ENCODE measurements at places on chromosomes 1 and 21.

- no peak for DNase-seq
Observed at GRCh38 chr21:44849616-44850130, 23.8 kb downstream of the PTTG1IP start.

DNA sequence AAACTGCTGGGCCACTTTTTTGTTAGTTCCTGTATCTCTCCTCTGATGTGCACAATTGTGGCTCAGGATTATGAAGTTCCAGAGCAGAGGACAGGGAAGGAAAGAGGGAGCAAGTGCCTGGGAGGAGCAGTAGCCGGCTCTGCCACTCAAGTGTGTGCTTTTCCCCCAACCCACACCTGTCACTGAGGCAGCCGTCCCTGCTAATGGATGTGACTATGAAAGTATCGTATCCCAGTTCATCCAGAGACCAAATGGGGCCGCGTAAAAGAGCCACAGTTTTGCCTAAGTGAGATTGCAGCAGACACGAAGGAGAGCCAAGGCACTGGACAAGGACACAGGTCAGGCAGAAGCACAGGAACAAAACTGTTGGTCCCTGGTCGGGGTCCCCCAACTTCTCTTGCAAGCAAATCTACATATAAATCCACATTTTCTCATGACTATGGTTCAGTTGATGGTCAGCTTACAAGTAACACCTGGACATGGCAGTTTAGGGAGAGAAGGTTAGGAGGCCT is 204.7 kb downstream of the RHOU start:
- no peak for DNase-seq

DNA sequence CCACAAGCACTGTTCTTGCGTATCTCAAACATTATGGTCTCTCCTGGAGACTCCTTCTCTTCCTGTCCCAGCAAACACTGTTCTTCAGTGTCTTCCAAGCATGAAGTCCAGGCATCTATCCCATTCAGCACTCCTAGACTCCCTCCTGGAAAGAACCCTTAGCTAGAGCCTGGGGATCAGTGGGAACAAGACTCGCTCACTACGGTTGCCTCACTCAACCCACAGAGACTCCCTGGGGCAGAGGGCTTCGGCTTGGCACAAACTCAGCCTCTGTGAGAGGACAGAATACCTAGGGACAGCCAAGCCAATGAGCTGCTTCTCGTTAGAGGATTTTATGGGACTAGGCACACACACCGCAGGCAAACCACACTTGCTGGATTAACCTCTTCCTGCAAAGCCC is 86.5 kb upstream of the IPO9 start:
- no peak for DNase-seq

DNA sequence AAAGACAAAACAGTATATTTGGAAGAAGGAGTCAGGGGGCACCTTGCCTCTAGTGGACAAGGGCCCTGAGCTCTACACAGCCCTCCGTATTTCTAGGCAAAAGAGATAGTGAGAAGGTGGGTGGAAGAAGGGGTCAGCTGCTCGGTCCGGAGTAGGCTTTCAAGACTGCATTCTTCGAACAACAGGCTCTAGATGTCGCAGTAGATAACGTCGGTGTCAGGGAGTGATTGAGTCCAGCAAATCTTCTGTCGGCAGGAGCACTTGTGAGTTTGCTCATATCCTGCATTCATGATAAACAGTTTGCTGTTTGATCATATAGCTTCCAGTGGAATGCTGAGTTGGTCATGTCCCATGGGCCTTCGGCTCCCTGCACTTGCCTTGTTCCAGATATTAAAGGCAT is 36.8 kb downstream of the DIPK1A start:
- DNase-seq, result no peak

DNA sequence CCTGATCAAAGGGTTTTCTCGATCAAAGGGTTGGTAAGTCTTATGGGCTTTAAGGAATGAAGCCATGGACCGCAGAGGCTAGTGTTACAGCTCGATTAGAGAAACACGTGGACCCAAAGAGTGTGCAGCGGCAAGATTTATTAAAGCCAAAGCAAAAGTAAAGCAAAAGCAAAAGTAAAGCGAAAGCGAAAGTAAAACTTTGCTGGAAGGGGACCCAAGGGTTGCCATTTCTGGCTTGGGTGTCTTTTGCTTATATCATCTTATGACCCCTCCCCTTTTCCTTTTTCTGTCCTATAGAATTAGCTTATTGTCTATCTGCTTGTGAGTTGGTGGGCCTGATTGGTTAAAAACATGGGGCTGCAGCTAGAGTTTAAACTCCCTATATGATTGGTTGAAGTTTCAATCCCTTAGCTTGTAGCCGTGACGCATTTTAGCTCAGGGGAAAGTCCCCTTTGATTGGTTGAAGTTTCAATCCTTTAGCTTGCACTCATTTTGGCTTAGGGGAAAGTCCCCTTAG is 957.0 kb downstream of the AMY1C start:
- DNase-seq, result no peak

GRCh38 chr1:113275691-113276090 is 114.6 kb upstream of the MAGI3 start:
- DNase-seq, result no peak

GRCh38 chr1:156807627-156808026 is 9.0 kb downstream of the SH2D2A start:
- no peak for DNase-seq

DNA sequence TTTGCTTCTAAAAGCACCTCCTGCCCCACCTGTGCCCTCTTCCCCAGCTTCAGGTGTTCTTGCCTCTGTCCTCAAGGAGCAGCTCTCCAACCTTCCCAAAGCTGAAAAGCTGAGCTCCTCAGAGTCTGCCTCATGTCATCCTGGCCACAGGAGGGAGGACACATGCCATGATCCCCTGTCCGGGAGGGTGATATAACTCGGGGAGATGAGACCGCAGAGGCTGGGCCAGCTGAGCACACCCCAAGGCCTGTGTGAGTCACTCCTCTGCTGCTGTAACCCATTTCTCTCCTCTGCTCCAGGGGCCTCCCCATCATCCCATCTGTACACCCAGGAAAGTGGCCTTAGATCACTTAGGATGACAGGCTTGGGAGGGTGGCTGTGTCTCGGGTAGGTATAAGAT is 49.8 kb downstream of the EPHB2 start:
- no peak for DNase-seq

- no peak for DNase-seq
Observed at GRCh38 chr1:7552402-7552801, 218.7 kb upstream of the VAMP3 start.

DNA sequence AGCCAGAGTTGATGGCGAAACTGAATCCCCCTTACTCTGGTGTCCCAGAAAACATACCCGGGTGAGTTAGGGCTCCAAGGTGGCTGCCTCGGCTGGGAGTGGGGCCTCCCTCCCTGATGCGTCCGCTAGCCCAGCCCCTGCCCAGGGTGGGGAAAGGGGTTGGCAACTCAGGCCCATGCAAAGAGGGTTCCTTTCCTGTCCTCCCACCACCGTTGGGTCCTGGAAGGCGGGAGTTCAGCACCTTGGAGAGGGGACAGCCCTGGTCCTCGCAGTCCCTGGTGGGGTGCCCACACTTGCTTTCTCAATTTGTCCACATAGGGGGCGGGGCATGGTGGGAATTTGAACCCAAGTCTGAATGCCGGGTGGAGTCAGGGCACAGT is 6.1 kb downstream of the SRM start:
- no peak for DNase-seq

GRCh38 chr1:109253803-109254620 is 4.7 kb downstream of the CELSR2 start:
- DNase-seq, result no peak

DNA sequence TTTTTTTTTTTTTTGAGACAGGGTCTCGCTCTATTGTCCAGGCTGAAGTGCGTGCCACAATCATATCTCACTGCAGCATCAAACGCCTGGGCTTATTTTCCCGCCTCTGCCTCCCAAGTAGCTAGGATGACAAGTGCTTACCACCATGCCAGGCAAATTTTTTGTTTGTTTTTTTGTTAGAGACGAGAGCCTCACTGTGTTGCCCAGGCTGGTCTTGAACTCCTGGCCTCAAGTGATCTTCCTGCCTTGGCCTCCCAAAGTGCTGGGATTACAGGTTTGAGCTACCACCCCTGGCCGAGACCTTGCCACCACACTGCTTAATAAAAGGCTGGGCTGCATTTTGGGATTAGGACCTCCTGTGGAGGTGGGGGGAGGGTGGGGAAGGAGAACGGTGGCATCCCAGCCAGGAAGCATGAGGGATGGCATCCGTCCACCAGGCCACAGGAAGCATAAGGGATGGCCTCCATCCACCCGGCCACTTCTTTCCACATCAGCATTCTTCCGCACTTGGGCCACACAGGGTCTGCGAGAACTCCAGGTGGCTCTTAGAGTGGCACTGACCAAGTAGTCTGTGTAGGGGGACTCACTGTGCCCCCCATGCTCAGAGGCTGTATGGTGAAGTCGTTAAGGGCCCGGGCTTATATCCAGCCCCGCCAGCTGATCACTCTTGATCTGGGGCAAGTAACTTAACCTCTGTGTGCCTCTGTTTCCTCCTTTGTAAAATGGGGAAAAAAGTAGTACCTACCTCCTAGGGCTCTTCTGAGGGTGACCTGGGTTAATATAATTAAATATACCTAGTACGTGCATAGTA is 75.0 kb downstream of the GALNT2 start:
- DNase-seq, result no peak

- DNase-seq, result no peak
Observed at GRCh38 chr1:119987112-119987511, 82.3 kb downstream of the NOTCH2 start.

DNA sequence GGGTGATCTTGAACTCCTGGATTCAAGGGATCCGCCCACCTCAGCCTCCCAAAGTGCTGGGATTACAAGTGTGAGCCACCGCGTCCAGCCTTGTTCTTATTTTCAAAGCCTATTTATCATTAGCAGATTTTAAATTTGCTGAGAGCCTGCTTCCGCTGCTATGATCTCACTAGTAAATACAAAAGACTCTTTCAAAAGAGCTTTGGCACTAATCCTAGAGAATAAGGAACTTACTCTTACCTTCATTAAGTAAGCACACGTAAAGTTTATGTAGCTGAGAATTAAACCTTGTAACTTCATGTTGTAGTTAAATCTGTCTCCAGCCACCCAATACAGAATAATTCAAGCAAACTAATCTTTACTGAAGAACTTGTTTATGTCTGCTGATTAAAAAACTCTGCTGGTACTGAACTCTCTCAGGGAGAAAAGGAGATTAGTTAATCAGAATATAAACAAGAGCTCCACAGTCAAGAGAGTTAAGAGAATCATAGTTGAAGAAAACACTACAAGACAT is 72.3 kb downstream of the RUSC1 start:
- DNase-seq, result no peak

DNA sequence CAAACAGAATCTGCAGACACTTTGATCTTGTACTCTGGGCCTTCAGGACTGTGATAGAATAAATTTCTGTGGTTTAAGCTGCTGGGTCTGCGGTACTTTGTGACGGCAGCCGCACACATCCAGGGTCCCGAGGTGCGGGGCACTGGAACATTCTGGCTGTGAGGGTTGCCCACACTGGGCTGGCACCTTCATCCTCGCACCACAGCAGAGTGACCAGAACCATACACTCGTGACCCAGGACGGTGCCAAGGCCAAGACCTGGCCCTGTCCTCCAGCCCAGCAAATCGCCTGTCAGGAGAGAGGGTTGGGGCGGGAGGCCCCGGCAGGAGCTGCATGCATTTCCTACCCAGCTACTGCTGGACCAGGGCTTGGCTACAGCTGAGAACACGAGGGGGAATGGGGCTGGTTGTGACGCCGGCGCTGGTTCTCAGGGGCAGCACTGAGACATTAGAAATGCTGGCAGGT is 2.6 kb upstream of the FTCD start:
- DNase-seq, result no peak

- no peak for DNase-seq
Observed at GRCh38 chr1:64567426-64568170, 97.7 kb downstream of the CACHD1 start.

GRCh38 chr1:193700710-193701355 is 514.4 kb upstream of the B3GALT2 start:
- DNase-seq, result no peak

DNA sequence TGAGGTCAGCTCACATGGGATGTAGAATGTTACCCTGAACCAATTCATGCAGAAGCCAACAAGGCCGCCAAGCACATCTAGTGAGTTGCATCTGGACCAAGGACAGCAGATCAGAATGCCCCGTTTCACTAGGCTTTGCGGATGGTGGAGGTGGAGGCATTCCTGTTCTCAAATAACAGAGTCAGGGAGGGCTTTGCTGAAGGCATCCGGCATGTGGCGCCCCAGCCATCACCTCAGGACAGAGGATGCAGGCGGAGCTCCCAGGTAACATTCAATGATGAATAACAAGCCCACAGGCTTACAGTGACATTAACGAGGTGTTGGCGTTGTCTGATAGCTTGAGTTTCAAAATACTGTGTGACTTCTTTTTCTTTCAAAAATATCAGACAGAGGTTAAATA is 476.2 kb downstream of the CAMTA1 start:
- no peak for DNase-seq

DNA sequence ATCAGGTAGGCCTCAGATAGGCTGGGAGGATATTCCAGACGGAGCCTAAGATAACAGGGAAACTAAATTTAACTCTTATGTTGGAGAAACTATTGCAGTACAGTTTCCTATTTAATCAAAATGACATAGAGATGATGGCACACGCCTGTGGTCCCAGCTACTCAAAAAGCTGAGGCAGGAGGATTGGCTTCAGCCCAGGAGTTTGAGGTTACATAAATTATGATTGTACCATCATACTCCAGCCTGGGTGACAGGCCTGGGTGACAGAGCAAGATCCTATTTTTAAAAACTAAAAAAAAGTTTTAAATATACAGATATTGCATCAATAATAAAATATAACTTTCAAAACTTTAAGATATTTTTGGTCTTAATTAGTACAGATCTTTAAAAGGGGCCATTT is 25.2 kb upstream of the TAL1 start:
- no peak for DNase-seq

DNA sequence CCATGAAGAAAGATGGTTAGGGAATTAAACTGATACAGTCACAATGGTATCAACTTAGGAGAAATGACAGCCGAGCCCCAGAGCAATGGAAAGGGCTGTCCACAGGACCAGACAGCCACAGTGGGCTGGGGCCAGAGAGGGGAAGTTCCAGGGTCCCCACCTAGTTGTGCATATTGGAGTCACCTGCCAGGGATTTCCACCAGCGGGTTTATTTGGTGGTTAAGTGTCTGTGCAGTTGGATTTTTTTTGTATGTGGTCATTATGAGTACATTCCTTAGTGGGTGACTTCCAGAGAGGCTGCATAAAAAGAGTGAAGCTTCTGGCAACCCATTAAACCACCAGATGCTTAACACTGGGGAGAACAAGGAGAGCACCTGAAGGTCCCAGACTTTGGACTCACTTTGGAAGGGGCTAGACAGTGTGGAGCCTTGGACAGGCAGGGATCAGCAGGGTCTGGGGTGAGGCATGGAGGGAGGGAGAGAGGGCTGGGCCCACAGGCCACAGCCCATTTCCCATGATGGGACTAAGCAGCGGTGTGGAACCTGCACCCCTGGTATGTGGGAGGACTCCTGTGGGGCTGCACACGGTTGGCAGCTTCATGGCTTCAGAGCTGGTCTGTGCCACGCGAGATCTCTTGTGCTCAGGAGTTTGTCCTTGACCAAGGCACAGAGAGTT is 7.8 kb upstream of the PTTG1IP start:
- DNase-seq, result no peak

- no peak for DNase-seq
Observed at GRCh38 chr1:39269791-39270342, 65.4 kb downstream of the MACF1 start.

All from glomerular endothelial cell (primary cell).